ENCODE measurements at places on chromosomes 16 and 17. TPM values are rescaled to one million over a fixed set of nuclear protein-coding genes. Genes with fewer than 3 reads are reported as not detected.
A peak's percentile ranks its signal among the peaks of the same experiment; 100 is the strongest.

DNA sequence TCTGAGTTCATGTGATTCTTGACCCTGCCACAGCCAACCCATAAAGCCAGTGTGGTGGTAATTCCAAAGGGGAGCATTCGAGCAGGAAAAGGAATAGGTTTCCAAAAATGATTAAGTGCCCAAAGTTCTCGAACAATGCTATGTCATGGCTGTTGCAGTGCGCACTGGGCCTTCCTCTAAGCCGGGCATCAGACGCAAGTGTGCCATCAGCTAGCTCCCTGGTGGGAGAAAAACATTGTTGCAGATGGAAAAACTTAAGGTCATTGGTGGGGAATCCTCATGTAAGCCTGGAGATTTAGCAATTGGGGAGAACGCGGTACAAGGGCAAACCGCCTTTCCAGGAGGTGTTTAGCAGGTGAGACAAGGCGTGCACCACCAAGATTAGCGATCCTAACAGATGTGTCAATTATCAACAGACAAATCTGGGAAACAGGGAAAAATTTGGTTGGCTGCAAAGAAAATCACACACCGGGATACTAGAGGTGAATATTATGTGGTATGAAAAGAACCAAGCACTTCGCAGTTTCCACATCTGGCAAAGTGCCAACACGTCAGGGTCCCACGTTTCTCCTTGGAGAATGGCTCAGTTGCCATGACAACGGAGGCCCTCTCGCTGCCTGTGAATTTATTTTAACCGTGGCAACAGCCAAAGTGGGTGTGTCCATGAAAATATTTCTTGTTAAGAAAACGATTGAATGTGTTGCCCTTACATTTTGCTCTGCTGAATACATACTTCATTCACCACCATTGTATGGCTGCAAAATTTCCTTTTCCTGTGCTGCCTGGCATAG lies 118.5 kb upstream of the CACNG5 start:
- peaks cover 34% of the 10 kb centered on the region for H3K4me1 ChIP-seq
- no peak for DNase-seq
- H3K27ac ChIP-seq, result peak overlapping the region; percentile 3
- H3K36me3 ChIP-seq, result no peaks in the 10 kb centered on the region
- no peaks in the 10 kb centered on the region for H3K27me3 ChIP-seq

FAM171A2 gene
- total RNA-seq, result 1.5 TPM

DNA sequence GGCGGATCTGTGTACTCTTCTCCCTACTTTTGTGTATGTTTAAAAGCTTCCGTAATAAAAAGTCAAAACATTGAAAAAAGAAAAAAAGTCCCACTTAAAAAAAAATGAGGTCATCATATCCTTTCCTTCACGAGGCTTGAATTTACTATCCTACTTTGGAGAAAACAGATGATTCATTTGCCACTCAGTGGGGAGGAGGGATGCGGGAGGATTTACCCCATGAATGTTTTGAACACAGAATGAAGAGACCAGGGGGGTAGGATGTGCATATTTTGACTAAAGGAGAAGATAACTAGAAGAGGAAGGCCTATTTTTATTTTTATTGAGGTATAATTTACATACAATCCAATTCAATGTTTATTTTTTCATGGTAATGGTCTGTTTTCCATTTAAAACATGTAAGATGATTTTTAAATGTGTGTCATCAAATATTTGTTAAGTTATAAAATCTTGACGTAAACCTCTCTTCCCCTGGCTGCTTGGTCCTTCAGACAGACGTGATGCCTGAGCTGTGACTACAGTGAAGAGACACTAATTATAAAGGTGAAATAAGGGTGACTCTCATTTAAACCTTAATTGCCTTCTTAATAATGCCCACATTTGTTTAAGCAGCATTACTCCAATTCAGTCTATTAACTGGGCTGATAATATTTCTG lies 135.4 kb upstream of the AXIN2 start:
- no peak overlapping the region for H3K27ac ChIP-seq
- peaks cover 20% of the 10 kb centered on the region for H3K27me3 ChIP-seq
- no peaks in the 10 kb centered on the region for H3K36me3 ChIP-seq
- peaks cover 2% of the 10 kb centered on the region for H3K4me1 ChIP-seq
- no peak overlapping the region for H3K4me3 ChIP-seq
- no peak for DNase-seq

GRCh38 chr17:82816358-82816757 lies 23.5 kb downstream of the ZNF750 start:
- H3K27ac ChIP-seq, result peak overlapping the region; percentile 68
- H3K36me3 ChIP-seq, result peaks cover 56% of the 10 kb centered on the region
- H3K27me3 ChIP-seq, result no peaks in the 10 kb centered on the region
- H3K4me1 ChIP-seq, result peaks cover 31% of the 10 kb centered on the region
